ENCODE measurements at places on chromosomes 2 and 18. TPM values are rescaled to one million over a fixed set of nuclear protein-coding genes. Genes with fewer than 3 reads are reported as not detected.

Gene DNAH6
- 0.51 TPM for total RNA-seq

Gene SIX3
- total RNA-seq = not detected

Gene GPR45
- not detected for total RNA-seq

DNA sequence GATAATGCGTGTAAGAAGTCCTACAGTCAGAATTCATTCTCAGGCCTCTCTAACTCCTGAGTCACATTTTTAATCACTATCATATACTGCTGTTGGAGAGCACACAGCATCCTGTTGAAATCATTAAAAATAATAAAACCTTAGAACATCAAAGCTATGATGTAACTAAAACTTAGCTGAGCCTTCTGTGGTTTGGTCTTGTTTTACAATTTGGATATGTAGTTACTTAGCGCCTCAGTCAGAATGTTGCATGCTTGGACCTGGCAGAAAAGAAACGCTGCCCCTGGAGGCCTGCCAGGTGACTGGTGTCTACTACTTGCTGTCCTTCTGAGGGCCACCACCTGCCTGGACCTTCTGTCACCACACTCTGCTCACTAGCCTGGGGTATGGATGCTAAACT lies 261.1 kb upstream of the RASGRP3 start:
- H3K27me3 ChIP-seq = no peaks in the 10 kb centered on the region
- no peaks in the 10 kb centered on the region for H3K4me1 ChIP-seq
- no peaks in the 10 kb centered on the region for H3K36me3 ChIP-seq
- no peak for DNase-seq

DNA sequence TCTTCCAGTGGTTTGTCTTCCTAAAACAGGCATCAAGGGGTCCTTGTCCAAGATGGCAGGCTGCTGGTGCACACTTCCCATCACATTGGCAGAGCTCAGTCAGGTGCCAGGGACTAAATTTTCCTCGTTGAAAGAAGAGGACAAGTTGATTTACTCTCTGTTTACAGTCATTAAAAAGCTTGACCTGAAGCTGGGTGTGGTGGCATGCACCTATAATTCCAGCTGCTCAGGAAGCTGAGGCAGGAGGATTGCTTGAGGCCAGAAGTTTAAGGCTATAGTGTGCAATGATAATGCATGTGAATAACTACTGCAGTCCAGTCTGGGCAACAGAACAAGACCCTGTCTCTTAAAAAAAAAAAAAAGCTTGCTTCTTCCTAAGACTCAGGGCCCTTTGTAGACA lies 3.6 kb upstream of the PLB1 start:
- no peaks in the 10 kb centered on the region for H3K36me3 ChIP-seq
- no peaks in the 10 kb centered on the region for H3K4me1 ChIP-seq
- no peak for DNase-seq
- no peak overlapping the region for H3K4me3 ChIP-seq

DNA sequence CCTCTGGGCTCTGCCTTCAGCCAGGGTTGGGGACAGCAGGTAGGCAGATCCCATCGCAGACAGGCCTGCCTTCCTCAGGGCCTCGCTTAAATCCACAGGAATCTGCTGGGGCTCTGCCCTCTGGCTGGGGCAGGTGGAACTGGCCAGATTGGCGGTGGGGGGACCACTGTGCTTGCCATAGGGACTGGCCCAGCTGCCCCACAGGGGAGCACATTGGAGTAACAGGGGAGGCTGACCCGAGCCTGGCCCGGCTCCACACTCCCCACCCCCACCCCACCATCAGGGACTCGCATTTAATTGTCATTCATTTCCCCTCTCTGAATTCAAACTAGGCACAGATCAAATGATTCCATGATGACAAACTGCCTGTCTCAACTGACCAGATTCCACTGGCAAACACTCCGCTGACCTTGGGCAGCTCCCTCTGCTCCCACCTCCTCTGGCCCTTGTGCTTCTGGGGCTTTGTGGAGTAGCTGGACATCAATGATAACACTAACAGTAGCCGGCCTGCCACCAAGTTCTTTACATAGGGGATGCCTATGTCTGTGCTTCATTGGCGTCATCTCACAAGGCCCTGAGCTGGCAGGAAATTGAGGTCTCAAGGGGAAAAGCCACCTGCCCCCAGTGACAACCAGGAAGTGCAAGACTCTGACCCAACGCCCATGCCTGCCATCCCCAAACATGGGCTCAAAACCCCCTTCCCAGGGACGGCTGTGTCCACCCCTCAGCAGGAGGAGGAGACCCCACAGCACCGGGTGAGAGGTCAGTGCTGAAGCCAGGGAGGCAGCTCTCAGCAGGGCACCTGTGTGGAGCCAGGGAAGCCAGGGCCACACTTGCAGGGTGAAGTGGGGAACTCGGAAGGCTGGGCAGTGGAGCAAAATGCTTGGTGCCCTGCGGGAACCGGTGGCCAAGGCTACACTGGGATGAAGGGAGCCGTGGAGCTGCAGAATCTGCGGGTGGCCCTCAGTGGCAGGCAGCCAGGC lies 2.1 kb upstream of the B3GNT7 start:
- H3K27ac ChIP-seq = no peak overlapping the region
- H3K36me3 ChIP-seq = no peaks in the 10 kb centered on the region
- H3K4me3 ChIP-seq = no peak overlapping the region
- peaks cover 14% of the 10 kb centered on the region for H3K27me3 ChIP-seq
- no peak for DNase-seq

Gene TMEM169
- total RNA-seq = 0.73 TPM

DNA sequence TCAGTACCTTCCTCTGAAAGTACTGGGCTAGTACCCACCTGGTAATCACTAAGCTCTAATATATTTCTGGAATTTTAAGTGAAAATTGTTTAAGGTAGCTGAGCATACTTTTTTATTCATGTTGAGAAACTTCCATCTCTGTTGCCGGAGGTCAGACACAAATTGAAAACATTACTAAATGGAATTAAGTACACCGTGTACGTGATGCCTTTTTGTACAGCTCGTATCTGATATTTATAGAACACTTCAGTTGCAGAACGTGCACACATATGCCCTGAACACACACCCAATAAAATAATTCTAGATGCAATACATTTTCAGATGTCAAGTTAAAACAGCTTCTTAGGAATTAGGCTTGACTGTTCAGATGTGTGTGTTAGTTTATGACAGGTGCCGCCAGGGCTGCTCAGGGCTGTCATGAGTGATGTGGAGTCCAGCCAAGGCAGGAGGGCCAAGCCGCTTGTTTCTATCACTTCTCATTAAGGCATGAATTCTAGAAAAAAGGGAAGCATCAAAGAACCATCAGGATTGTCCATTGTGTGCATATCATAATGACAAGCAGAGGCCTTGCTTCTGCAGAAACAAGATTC lies 80.9 kb upstream of the FOSL2 start:
- no peak for DNase-seq
- no peak overlapping the region for H3K27ac ChIP-seq
- no peaks in the 10 kb centered on the region for H3K27me3 ChIP-seq

- no peaks in the 10 kb centered on the region for H3K27me3 ChIP-seq
- no peak overlapping the region for H3K4me3 ChIP-seq
- H3K4me1 ChIP-seq = peaks cover 3% of the 10 kb centered on the region
- no peak overlapping the region for H3K27ac ChIP-seq
- peaks cover 4% of the 10 kb centered on the region for H3K36me3 ChIP-seq
- no peak for DNase-seq
Observed at GRCh38 chr2:232714969-232715368, 17.8 kb downstream of the GIGYF2 start.

Gene HRH4
- total RNA-seq = not detected

DNA sequence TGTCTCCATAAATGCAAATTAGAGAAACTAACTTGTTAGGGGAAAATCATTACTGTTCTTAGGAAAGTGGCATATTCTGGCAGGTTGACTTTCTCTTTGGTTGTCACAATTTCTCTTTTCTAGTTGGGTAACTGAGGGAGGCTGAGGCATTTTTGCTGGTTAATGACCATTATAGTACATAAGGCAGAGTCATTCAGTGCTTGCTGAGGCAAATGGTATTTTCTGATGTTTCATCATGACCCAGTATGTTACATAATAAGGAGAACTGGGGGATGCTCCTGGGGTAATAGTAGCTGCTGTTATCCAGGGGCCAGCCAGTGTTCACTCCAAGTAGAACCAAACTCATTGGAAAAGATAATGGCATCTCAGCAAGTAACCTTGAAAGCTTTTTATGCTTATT lies 62.3 kb downstream of the ITGA6 start:
- H3K27me3 ChIP-seq = no peaks in the 10 kb centered on the region
- DNase-seq = no peak
- no peak overlapping the region for H3K4me3 ChIP-seq
- H3K4me1 ChIP-seq = peaks cover 38% of the 10 kb centered on the region

GRCh38 chr18:12995952-12996477 lies 4.9 kb downstream of the CEP192 start:
- no peak for DNase-seq
- peaks cover 2% of the 10 kb centered on the region for H3K36me3 ChIP-seq
- no peak overlapping the region for H3K4me3 ChIP-seq
- H3K4me1 ChIP-seq = peaks cover 47% of the 10 kb centered on the region
- no peak overlapping the region for H3K27ac ChIP-seq

Gene LHCGR
- total RNA-seq = not detected

Gene ICA1L
- total RNA-seq = 4.7 TPM

Gene IL1F10
- not detected for total RNA-seq

DNA sequence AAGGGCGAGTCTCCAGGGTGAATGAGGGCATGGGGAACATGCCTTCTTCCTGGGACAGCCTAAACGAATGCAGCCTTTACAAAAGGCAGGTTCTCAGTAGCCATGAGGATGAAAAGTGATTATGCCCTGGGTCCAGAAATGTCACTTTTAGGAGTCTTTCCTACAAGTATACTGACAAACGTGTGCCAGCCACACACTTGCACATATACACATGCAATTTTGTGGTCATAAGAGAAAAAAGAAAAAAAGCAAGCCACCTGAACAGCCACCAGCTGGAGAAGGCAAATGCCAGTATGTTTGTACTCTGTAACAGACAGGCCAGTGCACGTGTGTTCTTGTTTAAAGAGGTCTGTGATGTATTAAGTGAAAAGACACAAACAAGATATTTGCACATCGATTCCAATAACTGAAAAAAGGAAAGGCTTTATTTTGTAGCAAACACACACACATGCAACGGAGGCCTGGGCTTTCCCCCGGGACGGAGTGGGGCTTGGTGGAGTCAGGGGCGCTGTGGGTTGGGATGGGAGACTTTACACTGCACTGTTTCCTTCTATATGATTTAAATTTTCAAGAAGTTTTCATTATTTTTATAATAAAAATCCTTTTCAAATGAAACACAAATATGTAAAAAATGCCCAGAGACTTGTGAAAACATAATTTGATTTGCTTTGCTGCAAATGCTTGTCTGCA lies 108.4 kb downstream of the FAM210A start:
- no peak for DNase-seq
- no peak overlapping the region for H3K27ac ChIP-seq
- peaks cover 30% of the 10 kb centered on the region for H3K4me1 ChIP-seq
- H3K27me3 ChIP-seq = no peaks in the 10 kb centered on the region

Gene FOXD4L1
- 0.15 TPM for total RNA-seq

Gene ACKR3
- 1.6 TPM for total RNA-seq

Gene GYPC
- 102 TPM for total RNA-seq

Gene ADD2
- total RNA-seq = 0.74 TPM

GRCh38 chr2:170680172-170680941 lies 34.8 kb upstream of the SP5 start:
- no peak overlapping the region for H3K27ac ChIP-seq
- DNase-seq = no peak
- no peaks in the 10 kb centered on the region for H3K4me1 ChIP-seq
- H3K36me3 ChIP-seq = no peaks in the 10 kb centered on the region
- H3K27me3 ChIP-seq = no peaks in the 10 kb centered on the region
- no peak overlapping the region for H3K4me3 ChIP-seq

Gene TPO
- not detected for total RNA-seq

Gene CSRNP3
- total RNA-seq = not detected

DNA sequence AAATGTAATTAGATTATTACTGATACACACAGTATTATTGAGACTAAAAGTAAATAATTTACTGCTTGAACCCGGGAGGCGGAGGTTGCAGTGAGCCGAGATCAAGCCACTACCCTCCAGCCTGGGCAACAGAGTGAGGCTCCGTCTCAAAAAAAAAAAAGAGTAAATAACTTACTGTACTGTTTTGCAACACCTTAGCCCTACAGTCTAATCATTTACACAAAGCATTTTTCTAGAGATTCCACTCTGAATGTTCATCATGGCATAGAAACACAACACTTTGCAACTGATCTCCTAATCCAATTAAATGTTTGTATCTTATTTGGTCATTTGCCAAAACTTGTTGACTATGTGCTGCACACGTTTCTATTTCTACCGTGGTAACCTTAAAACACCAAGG lies 23.4 kb upstream of the RMP24 start:
- H3K27me3 ChIP-seq = no peaks in the 10 kb centered on the region
- no peaks in the 10 kb centered on the region for H3K36me3 ChIP-seq
- H3K4me3 ChIP-seq = no peak overlapping the region
- no peak for DNase-seq
- peaks cover 6% of the 10 kb centered on the region for H3K4me1 ChIP-seq
- H3K27ac ChIP-seq = no peak overlapping the region

DNA sequence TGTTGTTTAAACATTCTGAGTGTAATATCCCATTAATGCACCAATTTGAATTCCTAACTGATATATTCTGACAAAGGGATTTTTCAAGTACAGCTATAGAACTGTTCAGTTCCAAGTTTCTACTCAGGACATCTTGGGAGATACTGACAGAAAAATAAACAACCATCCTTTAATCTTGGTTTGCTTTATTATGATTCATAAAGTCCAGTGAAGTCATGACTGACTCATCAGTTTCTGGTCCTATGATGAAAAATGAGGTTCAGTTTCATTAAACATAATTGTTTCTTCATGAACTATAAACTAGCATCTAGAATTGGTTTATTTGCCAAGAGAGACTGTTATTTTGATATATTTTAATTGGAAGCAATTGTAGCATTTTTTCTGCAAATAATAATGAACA lies 896.2 kb downstream of the CCDC85A start:
- H3K4me1 ChIP-seq = no peaks in the 10 kb centered on the region
- H3K36me3 ChIP-seq = no peaks in the 10 kb centered on the region

Gene EML6
- 2.3 TPM for total RNA-seq

Gene DCDC2C
- total RNA-seq = not detected

- no peak for DNase-seq
- H3K36me3 ChIP-seq = peaks cover 14% of the 10 kb centered on the region
- H3K4me3 ChIP-seq = no peak overlapping the region
- no peaks in the 10 kb centered on the region for H3K27me3 ChIP-seq
Observed at GRCh38 chr2:127071901-127072328, 35.0 kb downstream of the BIN1 start.

- DNase-seq = no peak
- H3K36me3 ChIP-seq = no peaks in the 10 kb centered on the region
Observed at GRCh38 chr2:54928719-54929118, 121.5 kb downstream of the RTN4 start.

DNA sequence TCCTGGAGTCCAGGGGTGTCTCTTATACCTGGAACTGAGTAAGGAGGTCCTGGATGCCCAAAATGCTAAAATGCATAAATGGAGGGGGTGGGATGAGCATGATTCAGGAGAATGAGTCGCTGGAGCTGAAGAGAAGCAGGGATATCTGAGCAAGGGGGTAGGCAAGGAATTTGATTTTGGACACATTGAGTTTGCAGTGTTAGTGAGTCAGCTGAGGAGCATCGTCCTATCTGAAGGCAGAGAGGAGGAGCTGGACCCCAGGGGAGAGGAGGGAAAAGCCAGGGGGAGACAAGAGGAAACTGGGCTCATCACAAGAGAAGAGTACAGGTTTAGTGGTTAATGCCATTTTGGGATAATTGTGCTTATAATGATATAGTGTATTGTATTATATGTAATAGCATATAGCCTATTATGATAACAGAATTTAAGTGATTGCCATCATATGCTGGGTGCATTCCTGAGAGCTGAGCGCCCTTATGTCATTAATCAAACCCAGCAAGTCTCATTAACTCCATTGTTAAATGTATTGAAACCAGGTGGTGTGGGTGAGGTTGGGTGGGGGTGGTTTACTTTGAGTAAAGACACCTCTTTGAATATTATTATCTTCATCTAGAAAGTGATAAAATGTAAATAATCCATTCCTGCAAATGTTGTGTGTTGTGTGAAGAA lies 12.4 kb downstream of the EHD3 start:
- H3K27ac ChIP-seq = no peak overlapping the region
- no peak for DNase-seq
- H3K27me3 ChIP-seq = no peaks in the 10 kb centered on the region

Gene PLA2R1
- total RNA-seq = not detected

All from CD8-positive, alpha-beta memory T cell (primary cell).